ENCODE measurements at places on chromosomes 16 and 17.

DNA sequence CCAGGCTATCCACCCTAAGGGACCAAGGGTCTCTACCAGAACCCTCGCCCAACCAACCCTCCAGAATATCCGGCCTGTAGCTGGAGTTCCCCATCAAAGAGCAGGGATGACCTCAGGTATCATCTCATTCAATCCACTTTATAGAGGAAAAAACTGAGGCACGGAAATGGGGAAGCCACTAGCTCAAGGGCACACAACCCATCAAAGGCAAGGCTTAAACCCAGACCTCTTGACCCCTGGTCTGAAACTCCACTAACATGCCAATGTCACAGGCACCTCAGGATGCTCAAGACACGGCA is 1.6 kb downstream of the TBC1D10B start:
- no peak for DNase-seq

DNA sequence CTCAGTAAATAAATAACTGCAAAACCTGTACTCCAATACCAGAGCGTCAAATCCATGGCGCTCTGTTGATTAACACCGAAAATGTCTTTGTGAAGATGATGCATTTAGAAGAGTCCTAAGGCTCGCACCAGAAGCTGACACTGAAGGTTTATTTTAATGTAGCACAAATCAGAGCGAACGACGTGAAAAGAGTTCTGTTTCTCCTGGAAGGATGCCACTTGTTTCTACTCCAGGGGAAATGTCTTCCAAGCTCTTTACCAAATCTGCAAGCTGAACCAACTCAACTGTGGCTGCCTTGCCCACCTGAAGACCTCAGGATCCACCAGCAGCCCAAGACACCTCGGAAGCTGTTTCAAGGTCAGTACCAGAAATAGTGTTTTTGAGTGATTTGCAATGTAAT is 194.4 kb upstream of the MAF start:
- no peak for DNase-seq

DNA sequence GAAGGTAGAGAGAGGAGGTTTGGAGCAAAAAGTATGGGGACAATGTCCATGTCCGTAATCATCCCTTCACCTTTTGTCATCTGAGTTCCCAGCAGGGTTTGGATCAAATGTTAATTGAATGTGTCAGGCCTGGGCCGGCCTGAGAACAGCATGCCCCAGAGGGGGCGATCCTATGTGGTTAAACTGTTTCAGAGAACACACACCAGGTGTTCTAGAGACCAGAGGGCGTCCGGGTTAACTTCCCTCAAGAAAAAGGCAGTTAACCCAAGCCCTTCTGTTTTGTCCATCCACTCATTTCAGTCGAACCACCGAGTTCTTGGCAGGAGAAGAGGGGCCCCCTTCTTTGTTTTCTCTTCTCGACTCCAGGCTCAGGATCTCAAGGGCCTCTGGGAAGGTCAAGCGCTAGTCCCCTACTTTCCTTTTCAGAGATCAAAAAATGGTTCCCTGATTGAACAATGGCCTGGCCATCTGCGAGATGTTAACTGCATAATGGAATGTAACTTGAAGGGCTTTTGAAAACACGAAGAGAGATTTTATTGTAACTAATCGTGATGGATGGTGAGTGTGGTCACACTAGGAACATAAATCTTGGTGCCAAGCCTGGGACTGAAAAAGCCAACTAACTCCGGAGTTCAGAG is 142.5 kb downstream of the IRX3 start:
- DNase-seq = no peak

- DNase-seq = no peak
Observed at GRCh38 chr17:70201872-70202419, 32.6 kb downstream of the KCNJ2 start.

DNA sequence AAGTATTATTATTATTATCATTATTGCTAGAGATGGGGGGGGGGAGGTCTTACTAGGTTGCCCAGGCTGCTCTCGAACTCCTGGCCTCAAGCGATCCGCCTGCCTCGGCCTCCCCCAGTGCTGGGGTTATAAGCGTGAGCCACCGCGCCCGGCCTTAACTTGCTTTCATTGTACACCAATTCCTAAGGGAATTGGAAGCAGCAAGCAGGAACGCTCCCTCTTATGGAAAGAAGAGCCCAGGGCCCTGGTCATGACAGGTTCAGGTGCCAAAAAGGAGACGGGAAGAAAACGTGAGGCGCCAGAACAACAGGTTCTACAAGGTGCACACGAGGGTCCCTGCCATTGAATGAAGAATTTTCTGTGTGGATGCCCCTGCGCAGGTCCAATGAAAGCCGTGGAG is 540 bp upstream of the RPL38 start:
- peak; percentile 29 for DNase-seq

DNA sequence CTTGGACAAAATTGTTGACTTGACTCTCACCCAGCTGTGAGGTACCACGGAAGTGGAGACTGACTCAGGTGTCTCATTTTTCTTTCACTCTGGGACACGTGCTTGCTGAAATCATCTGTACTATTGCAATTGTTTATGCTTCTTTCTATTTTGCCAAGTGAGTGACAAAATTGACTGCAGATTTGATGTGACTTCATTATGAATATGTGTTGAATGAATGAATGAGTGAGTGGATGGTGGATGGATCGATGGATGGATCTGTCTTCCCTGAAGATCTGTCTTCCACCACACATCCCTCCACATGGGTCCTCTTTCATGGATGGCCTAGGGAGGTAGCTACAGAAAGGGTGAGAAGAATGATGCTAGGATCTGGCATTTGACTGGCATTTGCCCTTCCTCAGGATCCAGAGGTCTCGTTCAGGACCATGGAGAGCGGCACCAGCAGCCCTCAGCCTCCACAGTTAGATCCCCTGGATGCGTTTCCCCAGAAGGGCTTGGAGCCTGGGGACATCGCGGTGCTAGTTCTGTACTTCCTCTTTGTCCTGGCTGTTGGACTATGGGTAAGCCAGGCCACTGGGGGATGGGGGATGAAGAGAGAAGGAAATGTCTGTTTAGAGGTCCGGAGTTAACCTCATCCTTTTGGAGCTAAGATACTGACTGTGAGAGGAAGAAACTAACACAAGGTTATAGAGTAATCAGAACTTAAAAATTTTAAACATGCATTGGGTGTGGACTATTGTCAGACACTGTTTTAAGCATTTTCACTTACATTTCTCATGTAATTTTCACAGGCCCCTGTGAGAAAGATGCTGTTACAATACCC is 12.7 kb downstream of the SLC5A11 start:
- peak; percentile 72 for DNase-seq

Data from urothelium cell line (cell line).